ENCODE measurements at places on chromosomes 7 and 10.

GRCh38 chr10:30434273-30435072 lies 489 bp downstream of the MAP3K8 start:
- DNase-seq: peak; percentile 48

- no peak for DNase-seq
These were observed 27.1 kb downstream of the STK32C start for GRCh38 chr10:132280646-132281074.

- DNase-seq: no peak
These were observed 4.1 kb downstream of the LRRC17 start for GRCh38 chr7:102916881-102917280.

GRCh38 chr7:143008007-143008901 lies 18.7 kb downstream of the OR9A2 start:
- peak; percentile 67 for DNase-seq

DNA sequence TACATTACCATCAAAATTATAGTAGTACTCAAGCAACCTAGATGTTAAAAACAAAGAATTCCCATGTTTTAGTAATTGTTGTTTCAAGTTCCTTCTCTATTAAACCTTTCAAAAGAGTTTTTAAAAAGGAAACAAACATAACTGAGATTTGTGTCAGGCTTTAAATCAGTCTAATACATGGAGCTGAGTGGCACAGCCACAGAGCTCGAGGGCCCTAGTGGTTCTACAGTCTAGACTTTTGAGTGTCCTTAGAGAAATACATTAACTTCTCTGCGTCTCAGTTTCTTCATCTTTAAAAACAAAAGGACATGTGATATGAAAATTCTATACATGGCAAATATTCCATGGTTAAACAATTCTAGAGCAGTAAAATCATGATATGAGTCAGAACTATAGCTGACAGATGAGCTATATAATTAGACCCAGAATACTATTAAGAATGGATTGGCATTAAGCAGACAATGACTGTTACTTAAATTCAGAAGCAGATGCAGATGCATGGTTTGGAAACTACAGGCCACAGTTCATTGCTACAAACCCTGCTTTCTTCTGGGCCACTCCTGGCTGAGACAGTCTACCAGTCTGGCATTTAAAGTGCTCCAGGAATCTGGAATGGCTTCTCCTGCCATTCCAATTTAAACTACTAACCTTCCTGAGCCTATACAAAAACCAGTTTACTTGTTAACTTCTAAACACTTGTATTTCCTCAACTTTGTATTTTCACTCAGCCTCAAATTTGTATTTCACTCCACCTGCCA lies 77.4 kb downstream of the EPC1 start:
- DNase-seq: no peak

- DNase-seq: no peak
These were observed 38.6 kb upstream of the NPY start for GRCh38 chr7:24245362-24245761.

DNA sequence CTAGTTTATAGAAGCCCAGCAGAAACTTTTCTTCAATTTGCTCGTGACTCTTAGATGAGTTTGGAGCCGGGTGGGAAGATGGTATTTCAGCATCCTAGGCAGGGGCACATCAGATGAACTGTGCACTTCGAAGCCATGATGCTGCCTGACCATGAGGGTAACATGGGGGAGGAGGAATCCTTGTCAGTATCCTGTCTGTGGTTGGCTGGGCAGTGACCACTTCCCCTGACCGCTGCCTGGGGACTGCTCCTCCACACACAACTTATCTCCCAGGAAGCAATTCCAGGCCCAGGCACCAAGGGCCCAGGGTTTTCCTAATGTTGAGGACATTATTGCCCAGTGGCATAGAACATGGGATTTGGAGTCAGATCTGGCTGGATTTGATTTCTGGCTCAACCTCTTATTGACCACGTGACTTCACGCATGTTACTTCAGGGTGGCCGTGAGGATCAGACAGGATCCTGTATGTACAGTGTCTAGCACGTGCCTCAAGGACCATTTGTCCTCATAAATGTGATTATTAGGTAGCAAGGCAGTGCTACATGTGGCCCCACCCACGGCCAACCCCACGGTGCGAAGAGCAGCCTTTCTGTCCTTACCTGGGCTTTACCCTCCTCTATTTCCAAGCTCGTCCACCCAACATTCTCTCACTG lies 65.2 kb downstream of the PTPRE start:
- no peak for DNase-seq

DNA sequence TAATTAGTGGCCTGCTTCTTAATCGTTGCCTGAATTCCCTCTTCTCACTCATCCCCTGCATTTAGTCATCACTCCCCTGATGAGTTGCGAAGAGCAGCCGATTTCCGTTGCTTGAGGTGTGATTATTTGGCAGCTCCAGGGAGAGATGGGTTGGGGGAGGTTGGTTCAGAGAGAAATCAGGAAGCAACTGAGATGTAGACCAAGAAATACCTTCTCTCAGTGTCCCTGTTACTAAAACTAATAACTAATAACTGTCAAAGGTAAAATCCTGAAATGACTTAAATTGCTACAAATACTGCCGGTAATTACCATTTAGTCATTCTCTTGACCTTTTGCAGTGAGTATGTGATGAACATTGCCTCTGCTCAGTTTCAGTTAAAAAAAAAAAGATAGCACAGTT lies 76.9 kb downstream of the ELMO1 start:
- DNase-seq: no peak

Measured in stimulated activated CD4-positive, alpha-beta T cell treated with anti-CD3 and anti-CD28 coated beads, Interleukin-12 subunit alpha, Interleukin-12 subunit beta, amount 100 ng/mL, for 48 hours (primary cell).